ENCODE measurements at places on chromosomes 1 and 21. TPM values are rescaled to one million over a fixed set of nuclear protein-coding genes. Genes with fewer than 3 reads are reported as not detected.

Gene SDC3
- total RNA-seq: 0.42 TPM

Gene PPIAL4G
- total RNA-seq: not detected

Gene ZMYND12
- total RNA-seq: 0.21 TPM

Gene GPR157
- 4.6 TPM for total RNA-seq

Gene ERICH3
- total RNA-seq: not detected

Gene RPTN
- not detected for total RNA-seq

Gene ATF3
- 105 TPM for total RNA-seq

Gene INAVA
- 108 TPM for total RNA-seq

Gene ACTN2
- total RNA-seq: not detected

GRCh38 chr21:16908077-16908476 lies 604.8 kb upstream of the CXADR start:
- no peak for DNase-seq

GRCh38 chr1:195462646-195463045 lies 1145.6 kb downstream of the KCNT2 start:
- DNase-seq: no peak

DNA sequence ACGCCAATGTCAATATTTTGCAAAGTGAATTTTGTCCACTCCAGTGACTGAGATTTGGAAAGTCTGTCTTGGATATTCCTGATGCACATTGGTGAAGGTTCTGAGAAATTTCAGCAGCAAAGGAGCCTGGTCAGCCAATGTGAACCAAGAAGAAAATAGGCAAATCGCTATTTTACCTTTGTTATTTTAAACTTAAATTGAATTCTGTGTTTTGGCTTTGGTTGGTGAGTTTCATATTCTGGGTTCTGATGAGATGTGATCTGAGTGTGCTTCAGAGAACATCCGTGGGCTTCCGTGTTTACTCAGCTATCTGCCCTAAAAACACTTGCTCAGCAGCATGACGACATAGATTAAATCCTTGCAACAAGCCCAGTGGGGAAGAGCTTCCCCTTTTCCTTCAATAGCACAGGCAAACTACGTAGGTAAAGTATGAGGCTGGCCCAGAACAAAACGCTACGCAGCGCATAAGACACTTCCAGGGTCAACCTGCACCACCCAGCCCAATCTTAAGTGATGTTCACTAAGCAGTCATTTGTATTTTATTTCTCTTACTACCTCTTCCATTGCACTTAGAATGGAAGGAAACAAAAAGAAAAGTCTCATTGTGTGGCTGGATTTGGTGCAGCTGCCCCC lies 176.4 kb upstream of the KAZN start:
- DNase-seq: no peak

DNA sequence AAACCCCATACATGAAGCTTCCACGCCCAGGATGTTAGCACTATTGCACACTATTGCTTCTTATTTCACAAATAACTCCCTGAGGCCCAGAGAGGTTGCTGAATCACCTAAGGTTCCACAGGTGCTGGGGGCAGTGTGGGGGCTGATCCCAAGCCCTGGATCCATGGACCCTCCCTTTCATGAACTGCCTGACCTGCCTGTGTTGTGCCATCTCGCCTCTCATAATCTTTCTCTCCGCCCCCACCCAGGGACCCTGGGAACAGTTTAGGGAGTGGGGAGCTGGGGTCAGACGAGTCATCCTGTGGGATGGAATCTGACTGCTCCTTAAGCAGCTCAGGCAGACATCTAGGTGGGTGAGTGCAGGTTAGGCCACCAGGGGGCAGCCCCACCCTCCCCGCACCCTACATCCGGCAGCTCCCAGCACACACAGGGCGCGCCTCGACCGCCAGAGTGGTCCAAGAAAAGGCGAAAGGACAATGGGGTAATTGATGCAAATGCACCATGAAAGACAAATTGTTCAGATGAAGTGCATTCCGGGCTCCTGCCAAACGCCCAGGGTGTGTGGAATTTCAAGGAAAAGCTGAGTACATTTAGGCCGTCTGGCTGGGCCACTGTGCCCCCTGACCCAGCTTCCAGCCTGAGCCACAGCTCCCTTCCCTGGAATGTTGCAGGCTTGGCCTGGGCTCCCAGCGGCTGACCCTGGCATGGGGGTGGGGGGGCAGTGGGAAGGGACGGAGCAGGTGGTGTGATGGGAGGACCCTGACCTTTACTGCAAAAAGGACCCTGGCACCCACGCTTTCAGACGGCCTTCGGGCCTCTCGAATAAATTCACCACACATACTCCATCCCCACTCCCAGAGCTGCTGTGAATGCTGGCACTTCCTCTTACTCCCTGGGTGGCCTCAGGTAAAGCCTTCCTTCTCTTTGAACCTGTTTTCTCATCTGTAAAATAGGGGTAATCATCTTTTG lies 20.8 kb downstream of the PHLDA3 start:
- DNase-seq: peak; percentile 77

DNA sequence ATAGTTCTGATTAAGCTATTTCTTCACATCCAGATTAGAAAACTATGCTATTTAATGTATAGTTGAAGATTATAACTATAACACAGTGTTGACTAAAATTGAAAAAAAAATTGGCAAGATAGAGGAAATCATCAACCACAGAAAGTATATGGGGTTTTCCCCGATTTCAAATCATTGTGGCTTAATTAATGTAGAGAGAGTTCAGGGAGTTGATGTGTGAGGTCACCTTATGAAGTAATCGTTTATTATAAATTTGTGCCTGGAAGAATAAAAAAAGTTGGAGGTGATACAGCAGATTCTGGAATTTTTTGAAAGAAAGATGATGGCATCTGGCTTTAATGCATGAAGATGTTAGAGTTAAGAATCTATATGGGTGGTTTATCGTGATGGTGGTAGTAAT lies 84.3 kb downstream of the PTGS2 start:
- DNase-seq: no peak

DNA sequence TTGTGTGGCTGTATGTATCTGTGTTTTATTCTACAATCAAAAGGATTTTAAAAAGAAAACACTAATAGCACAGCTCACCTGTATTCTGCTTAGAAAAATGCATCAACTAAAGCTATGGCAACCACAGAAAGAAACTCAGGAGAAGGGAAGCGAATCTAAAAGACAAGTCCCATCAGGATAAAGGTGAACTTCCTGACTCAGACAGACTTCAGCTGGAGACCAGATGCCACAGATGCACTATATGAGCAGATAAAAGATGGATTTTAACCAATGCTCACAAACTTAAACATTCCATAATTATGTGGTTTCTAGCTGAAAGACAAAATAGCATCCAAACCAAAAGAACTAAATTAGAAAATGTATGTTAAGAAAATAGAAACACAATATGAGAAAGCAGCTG lies 231.0 kb downstream of the RERE start:
- no peak for DNase-seq

GRCh38 chr1:93080179-93080823 lies 1.2 kb downstream of the MTF2 start:
- DNase-seq: peak; percentile 69

- no peak for DNase-seq
Observed at GRCh38 chr1:220789532-220790147, 2.9 kb downstream of the MTARC1 start.

GRCh38 chr21:31221043-31221442 lies 123.0 kb downstream of the TIAM1 start:
- DNase-seq: no peak

DNA sequence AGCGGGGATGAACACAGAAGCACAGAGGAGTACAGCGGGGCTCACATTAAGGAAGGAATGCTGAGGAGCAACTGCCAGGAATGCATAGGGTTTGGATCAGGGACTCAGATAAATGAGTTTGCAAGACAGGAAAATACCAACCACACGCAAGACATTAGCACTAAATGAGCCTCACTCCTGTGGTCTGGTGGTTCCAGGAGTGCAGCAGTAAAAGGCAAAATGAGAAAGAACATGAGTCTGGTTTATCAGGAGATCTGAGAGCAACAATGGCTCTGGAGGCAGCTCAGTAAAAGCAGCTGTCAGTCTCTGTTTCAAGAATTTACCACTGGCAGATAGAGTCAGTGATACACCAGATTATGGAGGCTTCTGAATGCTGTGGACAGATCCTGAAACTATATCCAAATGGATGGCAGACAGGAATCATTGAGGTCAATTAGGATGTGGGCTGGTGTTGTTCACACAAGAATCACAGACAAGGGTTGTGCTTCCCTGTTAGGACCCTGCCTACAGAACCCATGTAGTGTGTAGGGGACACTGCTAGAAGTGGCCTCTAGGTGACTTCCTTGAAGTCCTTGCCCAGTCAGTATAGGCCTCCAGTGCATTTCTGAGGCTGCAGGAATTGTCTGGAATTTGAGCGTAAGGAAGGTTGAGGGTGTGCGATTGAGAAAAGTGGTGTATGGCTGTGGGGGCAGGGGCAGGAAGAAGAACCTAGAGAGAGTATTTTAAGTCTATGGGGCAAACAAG lies 50.3 kb downstream of the CASQ2 start:
- DNase-seq: no peak

DNA sequence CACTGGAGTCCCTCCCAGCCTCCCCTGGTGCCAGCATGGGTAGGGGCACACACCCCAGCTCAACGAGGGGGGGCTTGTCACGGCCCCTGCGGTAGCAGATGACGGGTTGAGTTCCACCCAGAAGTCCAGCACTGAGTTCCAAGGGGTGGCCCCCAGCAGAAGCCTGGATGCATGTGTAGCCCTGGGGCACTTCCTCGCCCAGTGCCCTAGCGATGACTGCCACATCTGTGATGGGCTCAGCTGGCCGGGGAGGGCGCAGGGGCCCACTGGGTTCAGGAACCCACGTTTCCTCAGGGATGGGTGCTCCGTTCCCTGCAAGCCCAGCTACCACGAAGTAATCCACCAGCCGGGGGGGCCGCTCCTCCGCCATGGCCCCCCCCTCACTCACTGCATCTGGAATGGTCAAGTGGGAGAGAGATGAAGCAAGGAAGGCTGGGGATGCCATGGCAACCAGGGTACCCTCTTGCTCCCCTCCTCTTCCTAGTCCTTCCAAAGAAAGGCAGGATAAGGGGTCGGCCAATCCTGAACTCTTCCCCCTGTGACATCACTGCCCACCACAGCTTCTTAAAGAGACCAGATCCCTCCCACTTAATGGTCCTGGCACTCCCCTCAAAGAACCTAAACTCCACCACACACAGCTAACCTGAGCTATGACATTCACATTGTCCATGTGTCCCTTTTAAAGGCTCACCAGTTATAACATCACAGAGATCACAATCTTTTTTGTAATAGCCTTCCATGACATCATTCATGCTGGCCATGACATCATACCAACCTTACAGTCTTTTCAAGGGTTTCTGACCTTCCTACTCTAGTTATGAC lies 2.3 kb downstream of the DENND4B start:
- DNase-seq: no peak

- DNase-seq: no peak
Observed at GRCh38 chr1:22208973-22209378, 66.1 kb upstream of the WNT4 start.
